ENCODE measurements at places on chromosomes 7 and 10.

- no peak for DNase-seq
These were observed 16.1 kb upstream of the AKR1C1 start for GRCh38 chr10:4947039-4947634.

GRCh38 chr7:30117896-30118295 is 16.9 kb upstream of the MTURN start:
- no peak for DNase-seq

GRCh38 chr10:48604039-48604990 is 558 bp downstream of the ARHGAP22 start:
- no peak for DNase-seq

DNA sequence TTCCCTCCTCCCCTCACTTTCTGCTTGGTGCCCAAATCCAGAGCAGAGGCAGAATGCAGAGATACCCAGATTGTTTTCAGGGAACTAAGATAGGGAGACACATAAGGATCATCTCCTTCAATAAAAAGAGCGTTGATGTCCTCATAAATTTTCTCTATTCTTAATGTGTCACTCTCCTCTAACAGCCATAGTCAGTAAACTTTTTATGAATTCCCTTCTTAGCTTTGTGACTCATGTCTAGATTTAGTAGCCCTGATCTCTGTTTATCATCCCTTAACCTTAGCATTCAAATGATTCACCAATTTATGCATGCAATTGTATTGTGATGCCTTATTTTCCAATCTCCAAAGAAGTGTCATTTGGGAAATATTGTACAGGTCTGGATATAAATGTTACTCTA is 995.5 kb upstream of the C7orf33 start:
- DNase-seq: no peak

DNA sequence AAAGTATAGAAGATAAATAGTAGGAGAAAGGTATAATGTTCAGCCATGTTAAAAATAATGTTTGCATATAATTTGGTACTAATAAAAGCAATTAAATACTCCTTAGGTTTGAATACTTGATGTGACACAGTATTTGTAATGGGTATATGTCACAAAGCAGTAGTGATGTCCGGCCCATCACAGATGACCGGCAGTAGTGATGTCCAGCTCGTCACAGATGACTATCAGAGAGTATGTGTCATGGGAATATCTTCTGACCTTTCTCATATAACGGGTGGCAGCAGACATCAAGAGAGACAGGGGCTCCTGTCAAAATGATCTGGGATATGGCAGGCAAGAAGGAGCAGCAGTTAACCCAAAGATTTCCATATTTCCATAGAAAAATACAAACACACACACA is 477.4 kb upstream of the KLF6 start:
- DNase-seq: no peak

DNA sequence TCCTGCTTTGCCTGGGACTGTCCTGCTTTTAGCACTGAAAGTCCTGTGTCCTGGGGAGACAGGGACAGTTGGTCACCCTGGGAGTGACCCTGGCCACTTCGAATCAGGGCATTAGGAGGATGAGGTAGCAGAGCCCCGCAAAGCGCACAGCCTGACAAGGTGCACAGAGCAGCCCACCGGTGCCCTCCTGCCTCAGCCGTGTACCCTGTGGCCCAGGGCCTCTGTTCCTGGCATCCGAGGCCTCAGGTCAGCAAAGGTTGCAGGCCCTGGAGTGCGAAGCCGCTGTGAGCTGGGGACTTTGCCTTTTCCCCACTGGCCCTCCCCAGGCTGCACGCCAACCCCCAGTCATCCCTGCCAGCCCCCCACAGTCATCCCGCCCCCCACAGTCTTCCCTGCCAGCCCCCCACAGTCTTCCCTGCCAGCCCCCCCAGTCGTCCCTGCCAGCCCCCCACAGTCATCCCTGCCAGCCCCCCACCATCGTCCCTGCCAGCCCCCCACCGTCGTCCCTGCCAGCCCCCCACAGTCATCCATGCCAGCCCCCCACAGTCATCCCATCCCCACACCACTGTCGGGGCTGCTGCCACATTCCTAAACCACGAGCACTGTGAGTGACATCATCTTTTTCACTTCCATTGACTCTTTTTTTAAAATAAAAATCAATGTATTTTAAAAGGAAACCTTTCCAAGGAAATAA is 91.8 kb downstream of the RGS10 start:
- no peak for DNase-seq

DNA sequence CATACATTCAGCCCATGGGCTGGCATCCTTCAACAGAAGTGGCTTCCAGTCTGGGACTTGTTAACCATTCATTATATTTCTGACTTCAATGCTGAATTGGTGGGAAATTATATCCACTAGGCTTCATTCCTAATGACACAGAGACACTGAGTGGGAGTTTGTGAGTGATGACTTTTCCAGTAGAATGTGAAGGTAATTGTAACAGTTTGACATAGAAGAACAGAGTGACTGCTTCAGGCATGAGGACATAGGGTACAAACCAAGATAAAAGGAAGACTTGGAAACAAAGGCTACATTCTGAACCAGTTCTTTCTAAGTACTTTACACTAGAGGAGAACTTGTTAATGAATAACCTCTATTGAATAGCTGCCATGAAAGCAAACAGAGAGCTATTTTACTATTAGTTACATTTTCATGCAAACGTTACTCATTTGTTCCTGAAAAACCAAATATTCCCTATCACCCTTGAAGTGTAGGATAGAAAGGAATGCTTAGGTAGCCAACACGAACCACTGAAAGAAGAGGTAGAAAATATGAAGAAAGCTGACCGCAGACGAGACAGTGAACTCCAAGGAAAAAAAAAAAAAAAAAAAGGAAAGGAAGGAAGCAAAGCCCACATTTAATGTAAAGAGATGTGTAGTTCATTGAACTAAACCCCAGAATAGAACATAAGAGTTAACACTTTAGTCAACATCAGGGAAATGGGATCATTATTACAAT is 237.0 kb upstream of the SEMA3C start:
- no peak for DNase-seq

DNA sequence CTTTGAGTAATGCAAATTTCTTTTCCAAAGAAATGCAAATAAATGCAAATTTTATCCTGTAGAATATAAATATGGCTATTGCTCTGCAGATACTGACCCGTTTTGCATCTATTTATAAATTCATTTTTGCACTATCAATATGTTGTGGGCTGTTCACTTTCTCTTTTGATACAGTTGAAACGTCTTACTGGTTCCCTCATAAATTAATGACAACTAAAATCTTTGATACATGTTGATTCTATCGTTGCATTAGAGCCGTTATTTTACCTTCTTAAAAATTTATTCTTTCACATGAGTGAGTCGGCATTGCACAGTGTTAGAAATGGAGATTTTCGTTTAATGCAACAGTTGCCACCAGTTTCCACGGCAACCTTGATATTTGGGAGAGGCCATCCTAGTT is 689.3 kb upstream of the FOXK1 start:
- no peak for DNase-seq

- DNase-seq: no peak
These were observed 5.9 kb upstream of the ADAP1 start for GRCh38 chr7:960269-960871.

Measured in AML-193 (cell line).